Right renal pelvis (tissue), 4 donors: ENCODE measurements at places on chromosomes 4 and X.

DNA sequence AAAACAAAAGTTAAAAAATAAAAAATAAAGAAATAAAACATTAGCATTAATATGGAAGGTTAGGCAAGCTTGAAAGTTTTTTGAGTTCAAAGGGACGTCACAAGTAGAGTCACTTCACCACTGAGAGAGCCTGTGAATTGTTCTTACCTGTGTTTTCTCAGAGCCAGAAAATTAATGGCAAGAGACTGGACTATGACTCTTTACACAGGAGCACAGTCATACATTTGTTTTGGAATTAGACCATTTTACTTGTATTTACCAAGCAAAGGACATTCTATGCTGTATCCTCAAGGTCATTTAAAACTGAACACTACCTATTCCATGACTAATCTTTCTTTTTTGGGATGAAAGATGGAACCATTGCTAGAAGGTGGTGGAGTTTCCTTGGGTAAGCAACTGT is 346.1 kb downstream of the FAM47B start:
- DNase-seq = no peak

GRCh38 chrX:1094566-1095333 is 117.7 kb downstream of the CRLF2 start:
- DNase-seq = no peak

GRCh38 chrX:1323315-1323714 is 13.3 kb upstream of the IL3RA start:
- DNase-seq = no peak

DNA sequence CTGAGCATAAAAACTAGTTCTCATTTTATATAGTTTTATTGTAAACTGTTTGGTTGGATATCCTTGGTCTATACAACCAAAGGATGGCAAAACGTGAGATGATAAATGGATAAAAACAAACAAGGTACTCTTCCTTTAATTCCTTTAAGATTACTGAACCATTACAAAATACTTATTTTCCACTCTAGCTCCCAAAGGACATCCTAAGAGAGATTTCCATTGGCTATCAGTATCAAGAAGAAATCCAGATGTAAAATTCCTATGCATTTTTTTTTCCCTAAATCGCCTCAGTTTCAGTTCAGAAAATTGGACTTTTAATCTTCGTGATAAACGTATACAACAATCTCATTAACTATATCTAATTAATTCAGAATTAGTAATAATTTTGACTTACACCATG is 2.3 kb downstream of the FBXL5 start:
- DNase-seq = no peak

DNA sequence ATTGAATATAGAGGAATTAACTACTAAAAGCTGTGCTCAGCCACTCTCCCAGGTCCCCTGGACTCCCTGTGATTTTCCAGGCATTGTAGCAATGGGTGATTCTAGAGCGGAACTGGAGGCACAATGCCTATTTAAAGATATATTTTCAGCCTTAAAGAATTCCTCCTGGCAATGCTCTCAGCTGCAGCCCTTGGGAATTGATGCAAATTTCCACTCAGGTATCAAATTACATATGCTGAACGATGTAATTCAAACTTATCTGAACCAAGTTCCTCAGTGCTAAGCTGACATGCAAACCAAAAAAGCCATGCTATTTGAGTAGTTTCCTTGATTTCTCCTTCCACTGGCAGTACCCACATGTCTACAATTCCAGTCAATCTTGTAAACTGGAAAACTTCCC is 86.3 kb upstream of the GABRA3 start:
- no peak for DNase-seq

DNA sequence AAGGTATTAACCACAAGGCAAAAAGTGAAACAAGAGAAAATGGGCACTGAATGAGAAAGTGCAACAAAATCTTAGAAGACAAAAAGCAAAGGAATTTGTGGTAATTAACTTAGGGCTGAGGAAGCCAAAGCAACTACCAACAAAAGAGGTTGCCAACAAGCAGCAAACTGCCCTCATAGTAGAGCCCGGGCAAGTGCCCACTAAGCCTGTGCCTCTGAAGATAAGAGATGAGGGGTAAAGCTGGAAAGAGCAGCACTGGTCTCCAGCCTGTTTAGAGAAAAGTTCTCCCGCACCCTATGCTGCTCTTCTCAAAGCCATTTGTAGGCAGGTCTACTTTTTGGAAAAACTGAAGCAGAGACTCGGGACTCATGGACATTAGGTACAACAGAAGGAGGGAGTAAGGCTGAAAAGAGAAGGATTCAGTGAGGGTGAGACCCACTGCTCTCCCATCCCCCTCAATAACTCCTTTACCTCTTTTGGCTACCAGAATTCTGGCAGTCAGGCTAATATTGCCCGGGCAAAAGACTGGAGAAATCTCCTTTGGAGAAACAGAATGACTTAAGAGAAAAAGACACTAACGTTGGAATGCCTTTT is 29.6 kb upstream of the KCNE5 start:
- DNase-seq = no peak
